ENCODE measurements at places on chromosomes 3 and 15. TPM values are rescaled to one million over a fixed set of nuclear protein-coding genes. Genes with fewer than 3 reads are reported as not detected.

GRCh38 chr15:78438619-78439285 is 736 bp downstream of the IREB2 start:
- DNase-seq = peak; percentile 48

GRCh38 chr3:37995652-37996641 is 5.4 kb downstream of the VILL start:
- no peak for DNase-seq

DNA sequence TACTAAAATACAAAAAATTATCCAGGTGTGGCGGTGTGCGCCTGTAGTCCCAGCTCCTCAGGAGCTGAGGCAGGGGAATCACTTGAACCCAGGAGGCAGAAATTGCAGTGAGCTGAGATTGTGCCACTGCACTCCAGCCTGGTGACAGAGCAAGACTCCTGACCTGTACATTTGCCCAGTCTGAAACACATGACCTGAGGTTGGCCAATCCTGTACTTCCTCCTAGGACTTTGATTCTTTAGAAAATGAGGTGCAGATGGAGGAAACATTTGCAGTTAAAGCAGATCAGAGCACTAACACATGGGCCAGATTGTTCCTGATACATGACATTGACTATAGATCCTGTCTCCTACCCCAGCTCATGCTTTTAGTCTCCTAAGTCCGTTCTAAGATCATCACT is 28.9 kb upstream of the LPP start:
- DNase-seq = no peak

DNA sequence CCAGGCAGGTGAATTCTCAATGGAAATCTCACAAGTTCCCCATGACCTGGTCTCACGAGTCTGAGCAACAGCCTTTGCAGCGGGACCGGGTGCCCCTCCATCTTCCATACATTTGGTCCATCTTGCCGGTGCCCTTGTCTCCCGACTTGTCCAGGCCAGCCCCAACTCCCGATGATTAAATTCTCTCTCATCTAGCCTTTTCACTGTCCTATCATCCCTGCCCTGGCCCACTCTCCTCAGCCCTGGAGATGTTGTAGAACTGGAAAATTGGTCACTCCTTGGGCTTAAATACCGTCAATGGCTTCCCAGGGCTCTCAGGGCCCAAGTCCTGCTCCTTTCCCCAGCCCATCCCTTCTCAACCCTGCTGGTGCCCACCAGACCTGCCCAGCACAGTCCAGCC is 34.4 kb downstream of the PRR20G start:
- no peak for DNase-seq

- no peak for DNase-seq
Measured at GRCh38 chr3:78112291-78113010, 1072.6 kb downstream of the ROBO2 start.

GRCh38 chr3:57133157-57133556 is 32.0 kb downstream of the IL17RD start:
- DNase-seq = no peak

- DNase-seq = peak; percentile 63
Measured at GRCh38 chr3:156812521-156813335, 13.4 kb upstream of the LEKR1 start.

DNA sequence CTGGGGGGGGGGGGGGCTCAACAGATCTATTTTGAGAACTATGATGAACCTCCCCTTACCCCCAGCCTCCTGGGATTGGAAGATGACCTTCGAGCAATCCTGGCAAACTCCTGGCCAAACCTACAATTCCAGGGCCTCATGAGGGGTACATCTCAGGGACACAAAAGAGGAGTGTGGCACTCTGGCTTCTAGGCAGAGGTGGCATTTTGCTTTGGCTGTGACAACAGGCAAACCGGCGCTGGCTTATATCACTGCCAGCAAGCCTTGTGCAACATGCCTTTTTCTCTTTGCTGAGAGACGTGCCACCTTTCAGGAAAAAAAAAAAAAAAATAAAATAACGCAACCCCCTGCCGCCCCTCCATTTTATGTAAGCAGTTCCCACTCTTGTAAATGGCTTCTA is 31.8 kb upstream of the FEZF2 start:
- DNase-seq = no peak

DNA sequence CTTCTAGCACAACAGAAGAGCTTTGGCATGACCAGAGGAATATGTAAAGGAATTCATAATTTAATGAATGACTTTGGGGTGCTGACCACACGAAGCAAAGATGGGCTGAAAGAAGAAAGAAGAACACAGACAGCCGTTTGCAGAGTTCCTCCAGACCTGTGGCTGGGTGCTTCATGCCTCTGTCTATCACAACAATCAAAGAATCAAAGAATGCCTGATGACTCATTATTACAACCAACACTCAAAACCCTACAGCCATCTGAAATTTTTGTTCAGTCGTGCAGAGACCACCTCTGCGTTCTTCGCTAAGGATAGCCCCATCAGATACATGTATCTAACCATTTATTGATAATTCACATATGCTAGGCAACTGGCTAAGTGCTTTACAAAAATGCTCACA is 129.0 kb upstream of the PRICKLE2 start:
- no peak for DNase-seq

- peak; percentile 11 for DNase-seq
Measured at GRCh38 chr3:98730338-98730737, 32.8 kb upstream of the ST3GAL6 start.

- no peak for DNase-seq
Measured at GRCh38 chr3:159947220-159947619, 41.4 kb upstream of the IL12A start.

- no peak for DNase-seq
Measured at GRCh38 chr15:94235041-94235440, 3.7 kb downstream of the MCTP2 start.

DNA sequence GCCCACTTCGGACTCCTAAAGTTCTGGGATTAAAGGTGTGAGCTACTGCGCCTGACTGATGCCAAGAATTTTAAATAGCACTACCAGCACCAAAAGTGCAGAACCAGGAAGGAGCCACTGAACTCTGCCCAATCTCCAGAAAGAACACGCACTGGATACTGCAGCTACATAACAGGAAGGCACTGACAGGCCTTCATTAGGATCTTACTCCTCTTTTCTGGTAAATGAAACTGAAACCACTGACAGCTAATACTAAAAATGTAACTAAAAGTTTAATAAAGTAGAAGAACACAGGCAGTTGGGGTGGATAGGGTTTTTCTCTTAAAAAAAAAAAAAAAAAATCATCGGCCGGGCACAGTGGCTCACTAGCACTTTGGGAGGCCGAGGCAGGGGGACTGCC is 74.1 kb upstream of the CHRM5 start:
- no peak for DNase-seq

DNA sequence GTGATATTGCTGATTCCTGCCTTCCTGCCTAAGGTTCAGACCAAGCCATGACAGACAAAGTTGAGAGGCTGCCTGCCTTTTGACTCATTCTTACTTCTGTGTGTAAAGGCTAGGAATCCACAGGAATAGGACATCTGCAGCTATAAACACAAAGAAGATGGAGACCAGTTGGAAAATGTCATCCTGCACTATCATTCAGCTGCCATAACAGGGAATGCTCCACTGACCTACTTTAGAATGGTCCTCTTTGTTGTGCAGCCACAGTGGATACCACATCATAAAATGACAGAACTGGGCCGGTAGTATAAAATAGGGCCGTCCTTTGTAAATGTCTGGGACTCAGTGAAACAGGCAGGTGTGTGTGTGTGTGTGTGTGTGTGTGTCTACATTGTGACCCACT is 75.1 kb downstream of the STAC start:
- no peak for DNase-seq

Gene SLC2A2
- not detected for total RNA-seq

Gene OXTR
- total RNA-seq = 5.1 TPM

Gene ZNF620
- 0.37 TPM for total RNA-seq

Gene SLC28A1
- not detected for total RNA-seq

Gene PLSCR4
- total RNA-seq = 8.5 TPM

Gene GCSAM
- not detected for total RNA-seq

Gene IL12A
- total RNA-seq = 0.96 TPM

Gene EIF3J
- total RNA-seq = 55.4 TPM

Gene CCDC54
- total RNA-seq = not detected

All from myocyte (in vitro differentiated cells).